ENCODE measurements at places on chromosomes 16 and 17. TPM values are rescaled to one million over a fixed set of nuclear protein-coding genes. Genes with fewer than 3 reads are reported as not detected.

GRCh38 chr17:80441133-80441578 lies 26.2 kb downstream of the ENDOV start:
- no peak for DNase-seq

DNA sequence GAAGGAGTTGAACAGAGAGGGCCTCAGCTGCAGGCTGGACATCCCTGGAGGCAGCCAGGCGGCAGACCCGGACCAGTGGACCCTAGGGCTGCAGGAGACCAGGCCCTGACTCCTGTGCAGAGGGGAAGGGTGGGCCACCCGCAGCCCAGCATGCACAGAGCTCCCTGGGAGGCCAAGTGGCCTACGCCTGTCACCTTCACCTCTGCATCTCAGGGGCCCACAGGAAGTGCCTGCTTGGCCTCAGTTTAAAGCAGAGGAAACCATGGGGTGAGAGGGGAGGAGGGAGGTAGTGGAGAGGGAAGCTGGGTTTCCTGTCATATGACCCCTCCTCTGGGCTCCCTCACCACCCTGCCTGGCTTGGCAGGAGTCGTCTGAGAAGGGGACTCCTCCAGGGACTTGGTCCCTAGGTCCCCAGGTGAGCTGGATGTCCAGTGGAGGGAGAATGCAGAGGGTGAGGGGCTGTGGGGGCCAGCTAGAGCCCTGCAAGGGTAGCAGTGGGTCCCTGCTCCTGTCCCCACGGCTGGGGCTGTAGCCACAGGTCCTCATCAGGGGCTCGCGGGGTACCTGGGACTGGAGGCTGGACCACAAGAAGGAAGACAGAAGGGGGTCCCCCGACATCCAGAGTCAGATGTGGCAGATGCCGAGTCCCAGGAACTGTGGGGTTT lies at the start of gene TMC8:
TSS of gene TMC8 (plus strand) at position 335 of the 665 bp plus-strand sequence. CDS start 818 bp downstream, outside the sequence.
- no peak for DNase-seq

BRIP1 gene
- total RNA-seq, result 0.45 TPM

DNA sequence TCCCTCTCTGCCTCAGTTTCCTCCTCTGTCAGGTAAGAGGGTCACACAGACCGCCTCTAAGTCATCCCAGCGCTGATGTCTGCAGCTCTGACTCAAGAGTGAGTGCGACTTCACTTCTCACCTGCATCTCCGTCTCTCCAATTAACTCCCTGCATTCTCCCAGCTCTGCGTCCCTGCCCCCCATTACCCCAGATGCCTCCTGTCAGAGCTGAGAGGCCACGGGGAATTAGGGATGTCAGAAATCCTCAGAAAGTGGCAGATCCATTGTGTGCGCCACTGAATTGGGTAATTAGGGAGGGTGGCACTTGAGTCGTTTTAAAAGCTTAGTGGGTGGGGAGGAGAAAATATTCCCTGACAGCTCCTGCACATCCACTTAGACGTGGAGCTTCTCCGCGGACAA lies 885.4 kb upstream of the EEF2KMT start:
- DNase-seq, result no peak

DNA sequence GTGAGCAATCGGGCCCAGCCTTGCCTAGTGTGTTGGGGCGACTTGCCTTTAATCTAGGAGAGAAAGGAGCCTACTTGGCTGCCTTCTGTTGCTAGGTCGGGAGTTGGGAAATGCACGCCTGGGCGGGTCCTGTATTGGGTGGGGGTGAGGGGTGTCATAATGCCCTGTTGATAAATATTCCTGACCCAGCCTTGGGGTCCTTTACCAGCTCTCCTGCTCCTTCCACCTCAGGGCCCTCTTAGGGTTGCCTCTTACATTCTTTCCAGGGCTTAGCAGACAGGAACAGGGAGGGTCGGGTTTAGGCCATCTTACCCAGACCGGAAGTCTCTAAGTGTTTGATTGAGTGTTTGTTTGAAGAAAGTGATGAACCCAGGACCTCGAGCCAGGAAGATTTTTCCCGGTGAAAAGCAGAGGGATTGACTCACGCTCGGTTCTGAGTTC lies 112.9 kb downstream of the SEC14L1 start:
- no peak for DNase-seq

COA3 gene
- 56.7 TPM for total RNA-seq

TSNAXIP1 gene
- total RNA-seq, result 1.1 TPM

- no peak for DNase-seq
Observed at GRCh38 chr17:40936976-40937375, 470 bp downstream of the KRT23 start.

DNA sequence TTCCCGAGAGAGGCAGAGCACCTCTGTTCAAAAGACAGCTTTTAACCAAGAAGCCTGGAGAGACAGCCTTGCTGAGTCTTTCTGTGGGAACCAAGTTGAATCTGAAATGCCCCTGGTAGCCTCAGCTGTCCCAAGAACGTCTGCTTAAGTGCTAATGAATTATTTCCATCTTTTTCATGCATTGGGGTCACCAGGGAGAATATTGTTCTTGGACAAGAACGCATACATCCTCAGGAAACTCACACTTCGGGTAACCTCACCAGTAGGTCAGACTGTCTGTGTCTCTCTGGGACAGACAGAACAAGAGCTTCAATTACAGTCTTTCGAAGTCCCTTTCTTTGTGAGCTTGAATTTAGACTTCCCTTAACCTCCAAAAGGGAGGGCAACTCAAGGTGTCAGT lies 134.6 kb upstream of the ADAMTS18 start:
- DNase-seq, result no peak

DNA sequence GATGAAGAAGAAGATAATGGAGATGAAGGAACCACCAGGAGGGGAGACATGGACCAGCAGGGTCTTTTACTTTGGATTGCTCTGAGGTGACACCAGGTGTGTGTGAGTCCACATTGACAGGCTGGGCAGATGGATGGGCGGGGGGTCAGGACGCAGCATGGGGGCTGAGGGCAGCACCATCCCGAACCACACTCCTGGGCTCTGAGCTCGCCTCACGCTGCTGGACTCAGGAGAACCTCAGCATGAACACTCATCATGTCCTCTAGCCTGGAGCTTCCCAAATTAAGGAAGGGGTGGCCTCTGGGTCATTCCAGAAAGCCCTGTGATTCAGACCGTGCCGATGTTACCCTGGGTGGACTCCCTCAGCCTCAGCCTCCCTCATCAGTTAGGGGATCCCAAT lies 50.4 kb upstream of the MAP3K14 start:
- DNase-seq, result peak; percentile 72

GRCh38 chr17:28381141-28381825 lies 9.8 kb downstream of the SARM1 start:
- DNase-seq, result no peak

GRCh38 chr17:39547713-39548478 lies 59.8 kb downstream of the NEUROD2 start:
- peak; percentile 89 for DNase-seq

CCL1 gene
- total RNA-seq, result not detected

- no peak for DNase-seq
Observed at GRCh38 chr17:57542510-57542909, 202.6 kb downstream of the CCDC182 start.

GRCh38 chr16:82653550-82654511 lies 27.1 kb downstream of the CDH13 start:
- no peak for DNase-seq

GRCh38 chr16:28158136-28158535 lies 53.6 kb downstream of the XPO6 start:
- no peak for DNase-seq

- DNase-seq, result peak; percentile 37
Observed at GRCh38 chr16:56261656-56262055, 70.4 kb downstream of the GNAO1 start.

DNA sequence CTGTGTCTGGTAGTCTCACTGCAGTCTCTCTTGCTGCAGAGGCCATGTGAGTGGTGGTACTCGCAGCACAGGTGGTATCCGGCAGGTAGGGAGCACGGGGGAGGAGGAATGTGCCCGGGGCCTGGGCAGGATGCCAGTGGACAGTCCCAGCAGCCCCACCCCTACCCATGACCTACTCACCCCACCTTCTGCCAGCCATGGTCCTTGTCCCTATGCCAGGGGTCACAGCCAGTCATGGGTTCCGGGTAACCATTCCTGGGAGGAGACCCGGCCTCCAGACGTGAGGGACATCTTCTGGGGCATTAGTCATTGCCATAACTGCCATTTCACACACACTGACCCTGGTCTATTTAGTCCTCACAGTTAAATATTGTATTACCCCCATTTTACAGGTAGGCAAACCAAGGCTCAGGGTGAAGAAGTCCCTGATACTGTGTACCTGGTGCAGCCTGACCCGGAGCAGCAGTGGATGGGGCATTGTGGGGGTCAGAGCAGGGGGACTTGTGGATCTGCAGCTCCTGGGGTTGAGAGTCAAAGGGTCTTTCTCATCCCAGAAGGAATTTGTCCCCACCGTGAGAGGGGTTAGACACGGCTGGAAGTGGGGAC lies 58.8 kb upstream of the TAC4 start:
- no peak for DNase-seq

DNA sequence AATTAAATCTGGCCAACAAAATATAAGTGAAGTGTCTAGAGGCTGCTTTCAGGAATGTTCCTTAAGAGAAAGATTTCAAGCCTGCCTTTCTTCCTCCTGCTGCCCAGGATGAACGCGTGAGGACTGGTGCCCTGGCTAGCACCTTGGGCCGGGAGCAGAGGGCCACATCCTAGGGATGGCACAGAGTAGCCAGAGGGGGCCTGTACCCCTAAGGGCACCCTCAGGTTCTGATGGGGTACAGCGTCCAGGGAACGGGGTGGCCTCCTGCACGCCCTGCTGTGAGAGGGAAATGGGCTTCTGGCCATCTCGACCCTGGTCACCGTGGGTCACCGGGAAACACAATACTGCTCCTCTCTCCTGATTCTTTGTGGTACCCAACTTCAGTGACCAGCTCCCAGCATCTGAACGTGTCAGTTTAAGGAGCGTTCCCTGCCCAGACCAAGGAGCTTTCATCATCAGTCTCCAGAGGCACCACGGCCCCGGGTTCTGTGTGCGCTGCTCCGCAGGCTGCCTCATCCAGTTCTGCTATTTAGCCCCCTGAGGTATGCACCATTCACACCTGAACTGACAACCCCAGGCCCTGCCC lies 40.3 kb downstream of the MAP1LC3B start:
- no peak for DNase-seq

KRT27 gene
- total RNA-seq, result not detected

DNA sequence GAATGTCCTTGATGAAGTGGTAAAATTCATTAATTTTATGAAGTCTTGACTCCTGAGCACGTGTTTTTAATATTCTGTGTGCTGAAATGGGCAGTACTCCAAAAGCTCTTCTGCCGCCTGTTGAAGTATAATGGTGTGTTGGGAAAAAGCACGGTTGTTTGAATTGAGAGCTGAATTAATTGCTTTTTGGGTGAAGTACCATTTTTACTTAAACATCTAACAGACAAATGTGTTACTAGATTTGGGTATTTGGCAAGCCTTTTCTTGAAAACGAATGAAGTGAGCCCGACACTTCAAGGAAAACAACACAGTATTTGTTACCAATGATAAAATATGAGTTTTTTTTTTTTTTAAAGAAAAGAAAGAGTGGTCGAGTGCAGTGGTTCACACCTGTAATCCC lies 22.5 kb downstream of the WWP2 start:
- no peak for DNase-seq

IGSF6 gene
- total RNA-seq, result 14.7 TPM

SLC4A1 gene
- 0.35 TPM for total RNA-seq

DNA sequence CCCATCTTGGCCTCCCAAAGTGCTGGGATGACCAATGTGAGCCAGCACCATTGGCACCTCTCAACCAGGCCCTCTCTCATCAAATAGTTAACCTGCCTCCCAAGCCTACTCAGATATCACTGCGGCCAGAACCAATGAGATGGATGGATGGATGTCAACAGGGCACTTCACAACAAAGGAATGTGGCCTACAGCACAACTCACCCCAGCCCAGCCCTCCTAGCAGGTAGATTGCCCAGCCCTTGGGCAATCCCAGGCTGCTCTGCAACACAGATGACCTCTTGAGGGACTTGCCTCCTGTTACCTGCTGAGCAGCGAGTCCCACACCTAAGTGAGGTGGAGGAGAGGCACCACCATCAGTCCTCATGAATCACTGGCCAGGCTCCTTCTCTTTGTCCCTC lies 22.6 kb upstream of the KIFC3 start:
- DNase-seq, result no peak

TMEM106A gene
- 25.4 TPM for total RNA-seq

Data from mesenteric fat pad (tissue), 1 donor.